NCI-H748 treated with DMSO at 0.1 percent for 48 hours (cell line): ENCODE measurements at places on chromosomes 3 and 15.
A peak's percentile ranks its signal among the peaks of the same experiment; 100 is the strongest.

DNA sequence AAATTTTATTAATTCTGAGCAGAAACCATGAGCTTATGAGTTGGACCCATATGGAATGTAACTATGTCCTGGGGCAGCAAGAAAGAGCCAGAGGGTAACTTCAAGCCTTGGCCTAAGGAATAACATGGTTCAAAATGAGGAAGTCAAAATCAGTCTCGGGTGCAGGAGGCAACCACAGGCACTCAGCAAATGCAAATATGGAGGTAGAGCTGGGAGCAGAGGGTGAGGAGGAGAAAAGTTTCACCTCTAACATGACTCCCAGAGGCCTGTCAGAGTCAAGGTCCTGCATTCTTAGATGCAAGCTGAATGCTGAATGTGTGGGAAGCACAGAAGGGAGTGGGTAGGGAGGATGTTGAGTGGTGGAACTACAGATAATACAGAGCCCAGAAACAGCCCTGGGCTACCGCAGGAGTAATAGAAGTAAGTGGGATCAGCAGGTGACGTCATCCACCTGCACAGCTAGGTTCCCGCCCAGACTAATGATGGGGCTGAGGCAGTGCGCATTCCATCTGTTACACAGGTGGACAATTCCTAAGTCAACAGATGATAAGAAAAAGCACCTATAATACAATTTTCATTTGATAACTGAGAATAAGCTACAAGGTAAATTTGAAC, 279.8 kb upstream of the ARRDC4 start:
- no peak for DNase-seq

GRCh38 chr15:75943713-75944215, 40.1 kb downstream of the FBXO22 start:
- DNase-seq = no peak

GRCh38 chr15:25242166-25242879, 196.5 kb downstream of the UBE3A start:
- no peak for DNase-seq

DNA sequence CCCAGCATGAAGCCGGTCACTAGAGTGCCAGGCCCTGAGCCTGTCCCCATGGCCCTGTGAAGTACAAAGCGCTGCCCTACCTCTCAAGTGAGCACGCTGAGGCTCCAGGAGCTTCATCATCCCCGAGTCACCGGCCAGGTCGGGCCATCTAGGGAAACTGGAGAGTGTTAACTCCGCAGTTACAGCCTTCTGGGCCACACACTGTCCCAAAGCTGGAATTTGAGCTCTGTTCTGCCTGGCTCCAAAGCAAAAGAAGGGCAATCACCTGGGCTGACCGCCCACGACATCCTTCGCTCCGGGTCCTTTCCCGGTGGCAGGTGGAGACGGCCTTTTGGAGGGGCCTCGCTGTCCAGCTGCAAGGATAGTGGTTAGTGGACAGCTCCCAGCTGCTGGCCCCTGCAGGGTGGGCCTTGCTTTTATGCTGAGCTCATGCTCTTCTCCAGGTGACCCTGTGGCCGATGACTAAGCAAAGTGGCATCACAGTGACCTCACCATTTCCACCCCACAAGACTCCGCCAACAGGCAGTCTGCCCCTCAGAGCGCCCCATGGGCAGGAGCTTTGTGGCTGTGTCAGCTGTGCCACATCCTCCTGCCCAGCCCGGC, 3.5 kb upstream of the MUC4 start:
- no peak for DNase-seq

GRCh38 chr3:192880313-192880712, 37.3 kb downstream of the MB21D2 start:
- DNase-seq = no peak

- DNase-seq = no peak
Observed at GRCh38 chr3:114498539-114499370, 204.9 kb downstream of the TIGIT start.

GRCh38 chr3:138300647-138301046, 29.0 kb downstream of the NME9 start:
- DNase-seq = no peak

- peak; percentile 14 for DNase-seq
Observed at GRCh38 chr15:88878720-88879184, 16.6 kb downstream of the HAPLN3 start.

DNA sequence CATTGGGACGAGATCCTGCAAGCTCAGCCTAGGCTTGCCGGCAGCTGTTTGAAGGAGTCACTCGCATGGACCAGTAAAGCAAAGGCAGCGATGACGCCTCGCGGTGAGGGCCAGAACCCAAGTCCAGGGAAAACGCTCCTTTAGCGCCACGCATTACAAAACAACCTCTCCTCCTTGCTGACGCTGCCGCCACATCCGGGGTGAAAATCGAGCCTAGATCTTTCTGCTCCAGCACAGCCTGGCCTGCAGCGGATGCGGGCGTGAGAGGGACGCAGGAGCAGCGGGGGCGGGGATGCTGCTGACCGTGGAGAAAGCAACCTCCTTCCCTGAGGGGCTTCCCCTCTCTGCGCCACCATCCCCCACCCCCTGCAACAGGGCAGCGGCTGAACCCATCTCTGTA, 46.7 kb downstream of the CASR start:
- no peak for DNase-seq

DNA sequence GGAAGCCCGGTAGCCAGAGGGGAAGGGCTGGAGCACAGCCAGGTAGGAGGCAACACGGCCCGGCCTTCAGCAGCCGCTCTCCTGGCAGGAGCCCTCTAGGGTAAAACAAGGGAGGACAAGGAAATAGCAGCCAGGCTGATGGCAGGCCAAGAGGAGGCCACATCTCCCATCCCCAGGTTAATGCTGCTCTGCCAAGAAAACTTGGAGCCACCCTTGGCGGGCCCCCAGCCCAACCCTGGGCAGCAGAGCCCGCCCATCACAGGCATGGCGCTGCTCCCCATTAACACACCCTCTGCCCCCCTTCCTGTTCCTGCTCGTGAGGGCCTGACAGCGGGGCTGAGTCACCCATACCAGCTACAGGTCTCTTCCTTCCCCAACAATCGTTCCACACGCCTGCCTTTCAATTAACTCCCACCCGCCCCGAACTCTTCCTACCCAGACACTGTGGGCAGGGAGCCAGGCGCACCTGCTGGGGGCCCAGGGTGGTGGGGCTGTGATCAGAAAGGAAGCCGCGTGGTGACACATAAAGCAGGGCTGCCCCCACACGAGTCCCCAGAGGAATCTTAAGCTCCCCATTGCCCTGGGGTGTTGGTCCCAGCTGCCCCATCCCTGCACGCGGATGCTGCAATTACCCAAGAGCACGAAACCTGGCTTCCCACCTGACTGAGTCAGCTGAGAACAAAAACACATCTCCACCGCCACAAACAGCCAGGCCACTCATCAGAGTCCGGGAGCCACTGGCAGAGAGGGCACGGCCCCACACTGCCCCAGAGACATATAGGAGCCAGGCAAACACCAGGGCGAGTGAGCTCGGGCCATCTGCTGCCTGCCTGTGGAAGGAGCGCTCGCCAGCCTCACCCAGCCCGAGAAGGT, at the start of gene C15orf62:
Gene C15orf62 (plus strand): TSS at position 707 of the 873 bp plus-strand sequence. CDS start 516 bp downstream, outside the sequence.
- peak; percentile 9 for DNase-seq

DNA sequence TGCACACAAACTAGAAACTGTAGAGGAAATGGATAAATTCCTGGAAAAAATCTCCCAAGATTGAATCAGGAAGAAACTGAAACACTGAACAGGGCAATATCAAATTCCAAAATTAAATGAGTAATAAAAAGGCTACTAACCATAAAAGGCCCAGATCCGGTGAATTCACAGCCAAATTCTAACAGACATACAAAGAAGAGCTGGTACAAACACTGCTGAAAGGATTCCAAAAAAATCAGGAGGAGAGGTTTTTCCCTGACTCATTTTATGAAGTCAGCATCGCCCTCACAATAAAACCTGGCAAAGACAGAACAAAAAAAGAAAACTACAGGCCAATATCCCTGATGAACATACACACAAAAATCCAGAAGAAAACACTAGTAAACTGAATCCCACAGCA, 462.4 kb upstream of the THBS1 start:
- no peak for DNase-seq

- no peak for DNase-seq
Observed at GRCh38 chr15:91227117-91227516, 127.1 kb downstream of the SV2B start.
